ENCODE measurements at places on chromosomes 5 and 9. TPM values are rescaled to one million over a fixed set of nuclear protein-coding genes. Genes with fewer than 3 reads are reported as not detected.

SPINK1 gene
- total RNA-seq: 444 TPM

PCDHB7 gene
- total RNA-seq: 0.37 TPM

DNA sequence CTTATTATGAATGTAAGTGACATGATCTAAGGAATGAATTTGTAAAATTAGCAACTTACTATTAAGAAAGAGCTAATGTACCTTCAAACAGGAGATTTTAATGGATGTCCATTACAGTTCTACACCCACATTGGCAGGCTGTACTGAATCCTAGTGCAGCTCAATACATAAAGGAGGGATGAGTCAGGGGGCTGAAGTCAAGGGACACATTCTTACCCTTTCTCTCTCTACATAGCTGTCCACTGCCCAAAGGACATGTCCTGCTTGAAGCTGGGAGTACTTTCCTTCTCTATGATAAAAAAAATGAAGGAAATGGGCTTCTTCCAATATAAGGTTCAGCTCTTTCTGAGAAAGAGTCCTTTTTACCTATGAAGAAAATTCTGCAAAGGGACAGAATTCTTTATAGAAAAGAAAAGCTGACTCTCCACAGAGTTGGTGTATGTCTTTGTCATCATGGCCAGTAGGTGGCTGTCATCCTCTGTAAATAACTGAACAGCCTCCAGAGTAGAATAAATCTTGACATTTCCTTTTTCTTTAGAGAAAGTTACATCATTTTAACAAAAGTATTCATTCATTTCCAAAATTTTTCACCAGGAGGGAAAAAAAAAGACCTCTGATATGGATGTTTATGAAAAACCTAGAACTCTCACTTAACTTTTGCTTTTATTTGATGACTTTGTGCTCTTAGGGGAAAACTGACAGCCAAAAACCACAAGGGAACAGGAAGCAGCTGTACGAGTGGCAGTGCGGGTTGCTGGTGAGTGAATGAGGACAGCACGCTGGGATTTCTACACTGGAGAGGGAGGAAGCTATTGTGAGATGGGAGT is 13.1 kb upstream of the IFNA14 start:
- peak; percentile 21 for DNase-seq

DNA sequence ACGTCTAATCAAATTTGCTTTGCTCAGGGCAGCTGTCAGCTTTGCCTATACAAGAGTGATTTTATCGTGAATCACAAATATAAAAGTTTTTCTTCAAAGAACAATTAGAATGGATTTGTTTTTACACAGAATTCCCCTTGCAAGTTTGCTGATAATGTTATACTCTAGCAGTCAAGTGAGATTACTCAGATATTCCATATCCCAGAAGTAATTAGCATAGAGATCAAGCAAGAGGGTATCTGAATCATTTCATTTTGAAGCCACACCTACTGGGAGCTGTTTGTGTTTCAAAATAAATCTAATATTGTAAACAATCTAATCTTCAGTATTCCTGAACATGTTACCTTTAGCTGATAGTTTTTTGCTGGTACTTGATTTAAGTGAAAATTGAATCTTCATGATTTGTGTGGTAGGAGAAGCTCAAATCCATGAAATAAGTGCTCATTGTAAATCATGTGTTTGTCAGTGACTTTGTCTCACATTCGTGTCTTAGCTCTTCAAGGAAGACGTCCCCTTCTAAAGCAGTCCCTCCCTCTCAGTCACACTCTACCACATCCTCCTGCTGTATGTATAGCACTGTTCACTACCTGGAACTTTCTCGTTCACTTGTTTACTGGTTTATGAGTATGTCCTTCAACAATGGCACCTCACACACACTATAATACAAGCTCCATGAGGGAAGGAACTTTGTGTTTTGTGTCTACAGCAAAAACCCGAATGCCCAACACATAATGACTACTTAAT is 3.3 kb upstream of the TTC39B start:
- no peak for DNase-seq

GRCh38 chr9:134171316-134172197 is 7.2 kb upstream of the RNU6ATAC start:
- DNase-seq: no peak

- DNase-seq: no peak
These were observed 42.2 kb downstream of the NIPAL4 start for GRCh38 chr5:157502143-157502647.

GRCh38 chr9:136385015-136385414 is 11.5 kb upstream of the CARD9 start:
- DNase-seq: no peak
